CD4-positive, CD25-positive, alpha-beta regulatory T cell (primary cell): ENCODE measurements at places on chromosomes 6 and 20. TPM values are rescaled to one million over a fixed set of nuclear protein-coding genes. Genes with fewer than 3 reads are reported as not detected.

- H3K27ac ChIP-seq = no peak overlapping the region
- no peaks in the 10 kb centered on the region for H3K36me3 ChIP-seq
- H3K4me1 ChIP-seq = no peaks in the 10 kb centered on the region
- no peaks in the 10 kb centered on the region for H3K27me3 ChIP-seq
- H3K4me3 ChIP-seq = no peak overlapping the region
Observed at GRCh38 chr20:1907586-1907985, 12.4 kb downstream of the SIRPA start.

NNAT gene
- not detected for polyA plus RNA-seq

DNA sequence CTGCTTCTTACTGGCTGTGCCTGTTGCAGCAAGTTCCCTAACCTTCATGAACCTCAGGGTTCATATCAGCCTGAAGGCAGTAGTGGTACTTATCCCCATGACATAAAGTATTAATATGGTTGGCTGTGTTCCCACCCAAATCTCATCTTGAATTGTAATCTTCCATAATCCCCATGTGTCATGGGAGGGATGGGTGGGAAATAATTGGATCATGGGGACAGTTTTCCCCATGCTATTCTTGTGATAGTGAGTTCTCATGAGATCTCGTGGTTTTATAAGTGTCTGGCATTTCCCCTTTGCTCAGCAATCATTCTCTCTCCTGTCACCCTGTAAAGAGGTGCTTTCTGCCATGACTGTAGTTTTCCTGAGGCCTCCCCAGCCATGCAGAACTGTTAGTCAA is 61.8 kb downstream of the FAM229B start:
- H3K36me3 ChIP-seq = no peaks in the 10 kb centered on the region
- no peak for DNase-seq
- no peak overlapping the region for H3K27ac ChIP-seq

CLPSL1 gene
- polyA plus RNA-seq = not detected

DNA sequence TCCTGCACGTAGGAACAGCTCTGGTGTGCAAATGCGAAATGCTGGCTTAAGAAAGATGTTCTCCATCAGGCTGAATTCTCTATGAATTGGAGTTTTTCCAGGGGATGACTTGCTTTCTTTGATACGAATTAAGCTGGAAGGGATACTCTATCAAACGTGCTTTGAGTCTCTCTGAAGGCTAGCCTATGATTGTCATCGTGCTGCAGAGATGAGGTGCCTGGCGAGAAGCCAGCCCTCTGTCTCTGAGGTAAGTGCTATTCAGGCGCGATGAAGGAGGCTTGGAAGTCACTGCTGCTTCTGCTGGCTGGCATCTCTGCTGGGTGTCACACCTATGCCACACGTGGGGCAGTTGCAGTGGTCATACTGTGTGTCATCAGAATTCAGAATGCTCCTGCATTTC is 223.7 kb downstream of the TAF4 start:
- no peak overlapping the region for H3K27ac ChIP-seq
- no peaks in the 10 kb centered on the region for H3K27me3 ChIP-seq
- DNase-seq = no peak
- no peaks in the 10 kb centered on the region for H3K4me1 ChIP-seq

DNA sequence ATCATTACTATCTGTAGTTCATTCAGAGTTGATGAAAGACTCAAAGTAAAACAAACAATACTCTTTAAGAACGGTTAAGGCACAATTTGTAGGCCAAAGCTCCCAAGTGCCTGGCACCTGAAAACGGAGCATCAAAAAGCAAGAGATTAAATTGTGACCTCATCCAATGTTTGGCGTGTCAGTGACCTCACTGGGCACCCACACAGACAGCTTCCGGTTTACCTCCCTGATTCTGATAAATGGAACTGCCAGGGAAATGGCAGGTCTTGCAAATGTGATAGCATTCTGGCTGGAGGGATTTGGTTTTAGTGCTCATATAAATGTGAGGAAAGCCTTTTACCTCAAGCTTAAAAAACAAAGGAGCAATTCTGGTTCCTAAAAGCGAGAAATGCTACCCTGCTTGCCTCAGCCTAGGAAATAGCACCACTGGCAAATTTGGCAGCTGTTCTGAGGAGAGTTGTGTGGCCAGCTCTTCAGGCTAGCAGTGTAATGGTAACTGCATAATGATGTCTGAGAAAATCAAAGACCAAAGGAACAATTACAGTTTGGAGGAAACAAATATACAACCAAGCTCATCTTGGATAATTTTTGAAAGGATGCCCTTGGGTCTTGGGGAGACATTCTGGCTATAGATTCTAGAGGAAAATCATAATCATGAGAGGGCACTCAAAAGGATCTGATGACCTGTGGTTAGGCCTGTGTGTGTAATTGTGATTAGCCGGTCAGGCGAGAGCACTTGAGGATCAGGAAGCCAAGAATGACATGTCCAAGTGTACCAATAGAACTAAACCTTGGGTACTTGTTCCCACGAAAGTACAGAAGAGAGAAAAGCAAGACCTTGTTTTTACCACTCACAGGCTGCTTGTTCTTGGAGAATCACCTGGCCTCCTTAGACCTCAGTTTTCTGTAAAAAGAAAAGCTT is 174.3 kb downstream of the TFAP2B start:
- no peak overlapping the region for H3K4me3 ChIP-seq
- H3K4me1 ChIP-seq = no peaks in the 10 kb centered on the region
- no peaks in the 10 kb centered on the region for H3K36me3 ChIP-seq
- DNase-seq = no peak
- H3K27ac ChIP-seq = no peak overlapping the region

C20orf202 gene
- polyA plus RNA-seq = not detected

- H3K36me3 ChIP-seq = no peaks in the 10 kb centered on the region
- peak; percentile 69 for DNase-seq
- no peak overlapping the region for H3K27ac ChIP-seq
- peak overlapping the region; percentile 61 for H3K4me3 ChIP-seq
- peaks cover 12% of the 10 kb centered on the region for H3K4me1 ChIP-seq
Observed at GRCh38 chr6:160398674-160399271, 50.6 kb downstream of the SLC22A3 start.

DNA sequence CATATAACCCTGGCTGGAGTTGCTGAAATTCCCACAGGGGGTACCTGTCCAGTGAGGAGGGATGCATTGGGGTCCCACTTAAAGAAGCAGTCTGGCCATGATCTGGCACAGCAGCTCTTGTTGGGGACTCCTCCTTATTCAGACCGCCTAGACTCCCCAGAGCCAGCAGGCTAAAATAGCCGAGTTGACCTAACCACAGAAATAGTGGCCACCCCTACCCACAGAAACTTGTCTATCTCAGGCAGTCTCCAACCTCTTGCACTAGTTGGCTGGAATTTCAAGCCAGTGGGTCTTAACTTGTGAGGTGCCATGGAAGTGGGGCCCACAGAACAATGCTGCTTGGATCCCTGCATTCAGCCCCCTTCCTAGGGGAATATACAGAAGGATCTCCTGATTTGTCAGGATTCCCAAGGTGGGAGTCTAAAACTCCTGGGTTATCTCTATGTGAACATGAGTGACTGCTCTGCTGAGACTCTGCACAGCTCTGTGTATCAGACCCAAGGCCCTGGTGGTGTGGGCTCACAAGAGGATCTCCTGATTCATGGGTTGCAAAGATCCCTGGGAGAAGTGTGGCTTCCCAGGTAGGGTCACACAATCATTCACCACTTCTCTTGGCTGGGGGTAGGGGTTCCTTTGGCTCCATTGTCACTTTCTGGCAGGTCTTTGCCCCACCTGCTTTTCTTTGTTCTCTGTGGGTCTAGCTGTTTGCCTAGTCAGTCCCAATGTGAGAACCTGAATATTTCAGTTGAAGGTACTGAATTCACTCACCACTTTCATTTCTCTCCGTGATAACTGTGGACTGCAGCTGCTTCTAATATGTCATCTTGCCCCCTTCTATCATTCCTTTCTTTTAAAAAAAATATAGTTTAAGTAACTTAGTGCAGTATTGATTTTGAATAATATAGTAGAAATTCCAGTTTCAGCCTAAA is 65.5 kb upstream of the CLVS2 start:
- H3K4me3 ChIP-seq = no peak overlapping the region
- H3K4me1 ChIP-seq = no peaks in the 10 kb centered on the region
- no peak overlapping the region for H3K27ac ChIP-seq
- no peaks in the 10 kb centered on the region for H3K27me3 ChIP-seq
- no peak for DNase-seq
- H3K36me3 ChIP-seq = no peaks in the 10 kb centered on the region

TRIM26 gene
- polyA plus RNA-seq = 55.1 TPM

DNA sequence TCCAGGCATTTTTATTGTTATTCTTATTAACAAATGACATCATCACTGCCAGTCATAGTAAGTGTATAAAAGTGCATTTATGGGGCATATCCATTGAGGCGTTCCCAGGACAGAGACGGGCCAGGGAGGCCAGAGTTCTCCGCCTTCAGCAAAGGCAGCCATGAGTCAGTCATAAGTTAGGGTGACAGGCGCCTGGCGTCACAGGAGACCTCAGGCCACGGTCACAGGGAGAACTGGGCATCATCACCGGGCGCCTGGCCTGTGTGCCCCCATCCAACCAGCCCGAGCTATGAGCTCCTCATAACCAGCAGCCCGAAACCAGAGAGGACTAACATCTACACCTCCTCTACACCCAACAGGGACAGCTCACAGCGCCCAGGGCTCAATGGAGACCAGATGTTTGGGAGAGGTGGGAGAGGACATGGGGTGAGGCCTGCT is 259.2 kb downstream of the DLL1 start:
- H3K4me3 ChIP-seq = no peak overlapping the region
- H3K27me3 ChIP-seq = no peaks in the 10 kb centered on the region
- no peak for DNase-seq
- H3K4me1 ChIP-seq = no peaks in the 10 kb centered on the region
- no peaks in the 10 kb centered on the region for H3K36me3 ChIP-seq

PRDM1 gene
- 70.0 TPM for polyA plus RNA-seq

- peaks cover 41% of the 10 kb centered on the region for H3K4me1 ChIP-seq
- no peak for DNase-seq
- H3K27me3 ChIP-seq = no peaks in the 10 kb centered on the region
- H3K27ac ChIP-seq = peak overlapping the region; percentile 90
Observed at GRCh38 chr20:3887876-3888620, 1.1 kb upstream of the PANK2 start.

- DNase-seq = peak; percentile 37
- H3K27ac ChIP-seq = no peak overlapping the region
- H3K27me3 ChIP-seq = no peaks in the 10 kb centered on the region
- no peaks in the 10 kb centered on the region for H3K4me1 ChIP-seq
Observed at GRCh38 chr6:18823782-18824386, 436.7 kb downstream of the RNF144B start.

MDFI gene
- not detected for polyA plus RNA-seq

GRCh38 chr6:19562468-19562867 is 274.7 kb upstream of the ID4 start:
- H3K4me3 ChIP-seq = no peak overlapping the region
- no peak for DNase-seq
- no peak overlapping the region for H3K27ac ChIP-seq
- H3K36me3 ChIP-seq = no peaks in the 10 kb centered on the region

- no peak overlapping the region for H3K27ac ChIP-seq
- DNase-seq = no peak
Observed at GRCh38 chr6:63058601-63059000, 152.7 kb upstream of the FKBP1C start.

- no peak for DNase-seq
- no peak overlapping the region for H3K27ac ChIP-seq
- no peaks in the 10 kb centered on the region for H3K27me3 ChIP-seq
- no peaks in the 10 kb centered on the region for H3K36me3 ChIP-seq
- no peaks in the 10 kb centered on the region for H3K4me1 ChIP-seq
Observed at GRCh38 chr20:19004975-19005374, 191.4 kb downstream of the SCP2D1 start.

MSH5 gene
- 1.2 TPM for polyA plus RNA-seq

- H3K4me1 ChIP-seq = peaks cover 21% of the 10 kb centered on the region
- DNase-seq = no peak
- H3K4me3 ChIP-seq = peak overlapping the region; percentile 24
Observed at GRCh38 chr6:144217264-144217663, 66.9 kb downstream of the STX11 start.

DNA sequence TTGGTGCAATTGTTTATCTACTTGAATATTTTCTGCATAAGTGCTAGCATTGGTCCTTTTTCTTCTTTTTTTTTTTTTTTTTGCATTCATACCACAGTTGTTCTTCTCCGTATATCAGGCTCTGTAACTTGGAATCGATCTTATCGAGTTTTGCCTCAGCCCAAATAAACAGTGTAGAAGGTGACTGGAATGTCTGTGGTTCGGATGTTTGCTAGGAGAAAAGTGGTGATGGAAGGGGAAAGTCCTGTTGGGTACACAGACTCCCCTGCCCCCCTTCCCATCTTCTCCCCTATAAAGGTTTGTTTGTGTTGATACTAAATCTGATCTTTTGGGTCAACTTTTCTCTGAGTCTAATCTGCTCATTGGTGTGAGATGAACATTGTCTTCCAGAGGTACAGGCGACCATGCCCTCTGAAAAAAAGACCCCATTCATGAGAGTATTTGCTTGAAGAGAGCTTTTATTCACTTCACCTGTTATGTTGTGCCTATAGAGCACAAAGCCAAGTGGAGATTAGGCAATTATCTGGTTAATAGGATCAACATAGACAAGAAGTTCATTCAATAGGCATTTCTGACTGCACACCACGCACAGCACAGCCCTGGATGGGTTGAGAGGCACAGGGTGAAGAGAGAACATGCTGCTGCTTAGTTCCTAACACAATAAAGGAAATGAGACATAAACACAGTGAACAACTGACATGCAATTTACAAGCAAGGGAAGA is 620.0 kb downstream of the PKHD1 start:
- H3K36me3 ChIP-seq = no peaks in the 10 kb centered on the region
- no peak overlapping the region for H3K4me3 ChIP-seq
- no peak overlapping the region for H3K27ac ChIP-seq
- DNase-seq = no peak
- H3K4me1 ChIP-seq = no peaks in the 10 kb centered on the region
- H3K27me3 ChIP-seq = no peaks in the 10 kb centered on the region
